Cardiac septum (tissue), 1 donor: ENCODE measurements at places on chromosomes 2 and 18.

GRCh38 chr2:175640655-175641054 is 361.4 kb downstream of the LNPK start:
- no peak for DNase-seq

- no peak for DNase-seq
Measured at GRCh38 chr18:67862069-67862468, 345.5 kb upstream of the DSEL start.

DNA sequence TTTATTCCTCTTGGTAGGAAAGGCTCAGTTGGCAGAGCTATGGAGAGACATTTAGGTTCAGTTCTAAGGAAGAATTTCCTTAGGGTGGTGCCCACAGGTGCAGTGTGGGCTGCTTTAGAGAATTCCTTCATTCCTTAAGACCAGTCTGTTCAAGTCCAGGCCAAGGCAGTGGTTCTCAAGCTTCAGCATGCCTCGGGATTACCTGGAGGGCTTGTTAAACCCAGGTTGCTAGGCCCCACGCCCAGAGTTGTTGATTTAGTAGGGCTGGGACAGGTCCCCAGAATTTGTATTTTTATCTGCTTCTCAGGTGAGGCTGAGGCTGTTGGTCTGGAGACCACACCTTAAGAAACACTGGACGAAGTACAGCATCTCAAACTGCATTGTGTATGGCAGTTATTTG is 68.9 kb downstream of the CERS6 start:
- DNase-seq, result no peak

- no peak for DNase-seq
Measured at GRCh38 chr2:25400576-25401216, 59.0 kb upstream of the DNMT3A start.

GRCh38 chr18:61334951-61335683 is 1.9 kb downstream of the CDH20 start:
- DNase-seq, result no peak

DNA sequence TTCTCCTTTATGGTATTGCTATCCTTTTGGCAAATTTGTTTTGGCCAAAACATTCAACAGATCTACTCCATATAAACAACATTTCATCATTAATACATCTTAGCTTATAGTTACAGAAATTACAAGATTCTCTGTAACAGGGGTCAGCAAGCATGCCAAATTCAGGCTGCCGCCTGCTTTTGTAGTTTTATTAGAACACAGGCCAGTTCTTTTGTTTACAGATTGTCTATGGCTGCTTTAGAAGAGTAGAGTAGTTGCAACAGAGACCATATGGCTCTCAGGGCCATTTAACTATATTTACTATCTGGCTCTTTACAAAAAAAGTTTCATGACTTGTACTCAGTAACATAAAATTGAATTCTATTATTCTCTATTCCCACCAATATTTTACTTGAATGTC is 53.9 kb downstream of the LNPK start:
- no peak for DNase-seq

- no peak for DNase-seq
Measured at GRCh38 chr2:156748221-156748620, 312.0 kb downstream of the GPD2 start.

- no peak for DNase-seq
Measured at GRCh38 chr2:229153951-229154350, 117.1 kb downstream of the PID1 start.

GRCh38 chr2:204365811-204366210 is 179.5 kb upstream of the PARD3B start:
- DNase-seq, result no peak

DNA sequence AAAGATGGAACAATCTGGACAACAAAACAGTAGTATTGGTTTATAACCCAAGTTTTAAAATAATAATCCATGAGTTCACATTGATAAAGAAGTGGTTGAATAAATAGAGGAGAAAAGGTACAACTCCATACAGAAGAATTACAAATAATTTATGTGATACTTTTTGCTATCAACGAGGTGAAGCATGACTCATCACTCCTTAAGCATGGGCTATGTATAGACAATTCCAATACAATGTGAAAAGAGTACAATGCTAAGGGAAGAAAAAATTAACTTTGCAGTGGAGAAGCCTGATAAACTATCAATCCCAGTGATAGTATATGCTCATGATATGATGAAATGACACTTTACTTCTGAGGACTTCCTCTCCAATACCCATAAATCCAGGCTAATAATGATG is 312.9 kb downstream of the GULP1 start:
- DNase-seq, result no peak

DNA sequence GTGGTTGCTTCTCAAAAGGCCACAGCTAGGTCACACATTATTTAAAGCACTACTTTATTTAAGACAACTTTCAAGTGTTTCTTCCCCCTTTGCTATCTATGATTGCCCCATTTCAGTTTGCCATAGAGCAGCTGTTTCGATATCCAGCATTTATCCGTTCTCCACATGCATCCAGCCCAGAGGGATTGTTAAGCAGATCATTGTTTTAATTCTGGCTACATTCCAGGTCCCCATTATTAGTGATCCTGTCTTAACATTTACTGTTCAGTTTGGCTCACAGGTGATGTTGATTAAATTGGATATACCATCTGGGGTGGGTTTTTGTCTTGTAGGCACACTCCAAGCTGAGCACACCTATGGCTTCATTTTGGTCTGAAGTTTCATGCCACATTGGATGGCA is 638.7 kb downstream of the ZEB2 start:
- no peak for DNase-seq

GRCh38 chr18:10995550-10995949 is 153.8 kb downstream of the PIEZO2 start:
- DNase-seq, result no peak

- DNase-seq, result no peak
Measured at GRCh38 chr2:165897726-165898125, 55.9 kb downstream of the TTC21B start.

- no peak for DNase-seq
Measured at GRCh38 chr2:170006587-170007325, 171.2 kb upstream of the MYO3B start.

DNA sequence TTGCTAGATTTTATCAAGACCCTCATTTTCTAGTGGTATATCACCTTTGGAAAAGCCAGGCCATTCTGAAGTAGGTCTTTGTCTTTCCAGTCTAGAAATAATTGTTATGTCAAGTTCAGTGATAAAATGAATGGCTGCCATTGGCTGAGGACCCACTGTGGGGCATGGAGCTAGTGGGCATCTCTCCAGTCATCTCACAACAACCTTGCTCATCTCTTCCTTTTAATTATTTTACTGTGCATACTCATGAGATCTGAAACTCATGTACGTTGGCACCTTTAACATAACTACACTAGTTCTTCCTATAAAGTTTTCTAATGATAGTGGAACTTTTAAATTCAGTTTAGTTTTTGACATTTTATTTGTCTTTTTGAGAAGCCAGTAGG is 240.9 kb downstream of the SLC8A1 start:
- no peak for DNase-seq

DNA sequence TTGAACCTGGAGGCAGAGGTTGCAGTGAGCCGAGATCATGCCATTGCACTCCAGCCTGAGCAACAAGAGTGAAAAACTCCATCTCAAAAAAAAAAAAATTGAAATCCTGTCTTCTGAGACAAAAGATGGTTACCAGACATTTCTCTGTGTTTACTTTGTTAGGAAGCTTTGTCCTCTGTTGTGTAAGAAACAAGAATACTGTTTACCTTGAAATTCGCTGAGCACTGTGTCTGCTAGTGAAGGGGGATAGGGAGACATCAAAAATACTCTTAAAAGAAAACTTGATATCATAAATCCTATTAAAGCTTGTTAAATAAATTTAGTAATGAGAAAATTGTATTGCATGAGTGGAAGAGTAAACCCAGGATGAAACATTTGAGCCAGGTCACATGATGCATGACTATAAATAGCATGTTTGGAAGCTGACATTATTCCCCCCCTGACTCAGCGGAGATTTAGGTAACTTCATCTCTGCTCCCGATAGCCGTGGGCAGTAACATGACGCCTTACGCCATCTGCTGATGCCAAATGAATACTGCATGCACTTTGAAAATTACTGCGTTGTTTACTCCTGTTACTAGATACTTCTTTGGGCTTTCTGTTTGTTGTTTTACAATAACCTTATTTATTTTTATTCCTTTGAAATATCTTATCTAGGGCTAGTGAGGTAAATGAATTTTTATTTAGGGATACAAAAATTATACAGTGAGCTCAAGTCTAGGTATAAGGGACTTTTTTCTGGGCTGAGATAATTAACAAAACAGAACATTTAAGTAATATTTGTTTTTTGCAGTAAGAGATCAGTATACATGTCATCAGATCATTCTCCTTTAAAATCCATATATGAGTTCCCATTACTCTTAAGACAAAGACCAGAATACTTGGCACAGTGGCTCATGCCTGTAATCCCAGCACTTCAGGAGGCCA is 134.9 kb downstream of the MAP3K20 start:
- no peak for DNase-seq

- no peak for DNase-seq
Measured at GRCh38 chr2:95122197-95122551, 566 bp upstream of the MRPS5 start.

DNA sequence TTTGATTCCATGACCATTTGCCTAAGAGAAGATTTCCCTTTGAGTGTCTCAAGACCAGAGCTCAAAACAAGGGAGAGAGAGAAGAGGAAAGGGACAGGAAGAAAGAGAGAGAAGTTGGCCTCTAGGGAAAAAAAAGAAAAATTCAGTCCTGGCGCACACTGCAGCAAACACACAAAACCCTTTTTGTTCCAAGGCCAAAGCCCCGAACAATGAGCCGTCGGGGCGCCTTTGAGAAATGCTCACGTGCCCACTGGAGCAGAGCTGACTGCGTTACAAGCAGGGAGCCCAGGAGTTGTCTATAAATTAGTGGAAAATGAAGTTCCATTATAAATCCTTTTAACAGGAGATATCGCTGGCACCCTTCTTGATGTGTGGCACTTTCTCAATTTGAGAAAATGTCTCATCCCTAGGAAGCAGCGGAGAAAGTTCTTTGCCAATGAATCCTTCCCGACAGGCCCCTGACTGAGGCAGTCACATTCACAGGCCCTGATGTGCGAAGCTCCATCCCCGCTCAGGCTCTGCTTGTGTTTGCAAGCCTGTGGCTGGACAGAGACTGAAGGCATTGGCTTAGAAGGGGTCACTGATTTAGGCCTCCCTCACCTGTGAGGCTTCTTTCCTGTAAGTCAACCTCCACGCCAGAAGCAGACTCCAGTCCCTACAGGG is 32.1 kb upstream of the NCKAP5 start:
- DNase-seq, result no peak

DNA sequence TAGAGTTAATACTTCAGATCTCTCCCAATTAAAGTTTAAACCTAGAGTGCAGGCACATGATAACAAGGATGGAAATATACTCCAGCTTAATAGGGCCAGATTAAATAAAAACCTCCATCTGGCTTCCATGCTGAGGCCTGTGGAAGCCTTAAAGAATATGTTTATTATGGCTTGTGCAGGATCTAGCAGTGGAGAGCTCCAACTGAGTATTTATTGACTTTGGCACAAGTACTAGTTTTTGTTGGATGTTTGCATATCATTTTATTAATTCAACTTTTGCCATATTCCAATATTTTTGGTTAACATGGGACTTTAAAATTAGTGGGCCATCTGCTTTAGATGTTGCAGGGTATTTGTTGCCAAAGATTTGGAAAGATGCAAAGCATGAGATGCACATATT is 860.4 kb upstream of the SOX11 start:
- no peak for DNase-seq

- no peak for DNase-seq
Measured at GRCh38 chr2:113791697-113792590, 35.5 kb upstream of the SLC35F5 start.

DNA sequence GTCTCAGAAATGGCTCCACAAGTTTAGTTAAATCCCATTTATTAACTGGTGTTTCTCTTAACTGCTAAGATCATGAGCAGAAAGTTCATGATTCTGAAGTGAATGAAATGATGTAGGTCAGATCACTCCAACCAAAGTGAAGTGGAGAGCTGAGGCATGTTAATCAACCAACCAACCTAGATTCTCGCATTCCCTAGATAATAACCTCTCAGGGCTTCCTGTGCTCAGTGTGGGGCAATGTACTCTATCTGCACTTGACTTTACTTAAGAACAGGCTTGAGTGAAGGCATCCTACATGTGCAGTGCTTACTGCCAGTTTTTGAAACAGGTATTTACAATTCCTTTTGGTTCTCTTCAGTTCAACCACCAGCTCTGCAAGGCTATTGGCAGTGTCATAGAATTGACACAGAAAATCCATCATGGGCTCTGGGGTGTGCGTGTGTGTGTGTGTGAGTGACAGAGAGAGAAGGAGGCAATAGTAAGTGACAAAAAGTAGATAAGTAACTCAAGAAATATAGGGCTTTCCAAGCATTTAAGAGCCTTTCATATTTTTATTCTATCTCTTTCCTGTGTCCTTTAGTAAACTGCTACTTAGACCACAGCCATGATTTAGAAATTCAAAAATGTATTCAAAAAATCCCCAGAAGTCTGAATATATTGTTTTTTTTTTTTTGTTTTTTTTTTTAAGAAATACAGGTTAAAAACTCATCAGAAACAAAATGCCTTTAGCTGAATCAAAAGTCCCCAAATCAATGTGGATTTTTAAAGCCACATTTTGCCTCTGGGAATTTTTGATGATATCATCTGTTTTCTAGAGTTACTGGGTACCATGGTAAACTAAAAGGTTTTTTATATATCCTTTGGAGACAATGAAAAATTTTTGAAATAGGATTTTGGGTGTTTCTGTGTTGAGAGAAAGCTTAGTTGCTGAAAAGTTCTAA is 28.6 kb downstream of the DOCK10 start:
- no peak for DNase-seq

GRCh38 chr2:50645346-50645745 is 386.6 kb downstream of the NRXN1 start:
- no peak for DNase-seq

GRCh38 chr2:203582468-203582867 is 47.4 kb upstream of the RAPH1 start:
- DNase-seq, result no peak

- DNase-seq, result no peak
Measured at GRCh38 chr2:43738257-43738656, 35.6 kb upstream of the DYNC2LI1 start.

GRCh38 chr18:8513249-8513648 is 96.0 kb upstream of the RAB12 start:
- no peak for DNase-seq

GRCh38 chr2:113720167-113720566 is 36.3 kb downstream of the SLC35F5 start:
- DNase-seq, result no peak

GRCh38 chr2:157470321-157470720 is 26.4 kb upstream of the CYTIP start:
- DNase-seq, result no peak

- no peak for DNase-seq
Measured at GRCh38 chr2:188085421-188085820, 206.3 kb upstream of the GULP1 start.

DNA sequence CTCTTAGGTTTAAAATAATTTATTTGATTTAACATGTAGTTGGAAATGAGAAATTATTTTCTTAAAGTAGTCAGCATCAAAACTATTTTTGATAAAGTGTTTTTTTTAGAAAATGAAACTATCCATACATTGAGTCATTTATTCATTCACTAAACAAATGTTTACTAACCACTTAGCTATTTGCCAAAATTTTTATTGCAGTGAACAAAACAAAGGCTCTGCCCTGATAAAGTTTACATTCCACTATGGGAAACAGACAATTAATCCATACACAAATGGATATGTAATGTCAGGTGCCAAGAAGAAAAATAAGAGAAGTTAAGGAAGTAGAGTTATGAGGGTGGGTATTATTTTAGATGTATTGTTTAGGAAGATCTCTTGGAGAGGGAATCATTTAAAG is 19.1 kb upstream of the CCDC178 start:
- no peak for DNase-seq

- no peak for DNase-seq
Measured at GRCh38 chr18:57631697-57632096, 10.1 kb upstream of the NARS1 start.

- no peak for DNase-seq
Measured at GRCh38 chr2:236947294-236947693, 138.4 kb upstream of the COPS8 start.
